IMR-90 (cell line): ENCODE measurements at places on chromosomes 2 and 18. TPM values are rescaled to one million over a fixed set of nuclear protein-coding genes. Genes with fewer than 3 reads are reported as not detected.
A peak's percentile ranks its signal among the peaks of the same experiment; 100 is the strongest.

DNA sequence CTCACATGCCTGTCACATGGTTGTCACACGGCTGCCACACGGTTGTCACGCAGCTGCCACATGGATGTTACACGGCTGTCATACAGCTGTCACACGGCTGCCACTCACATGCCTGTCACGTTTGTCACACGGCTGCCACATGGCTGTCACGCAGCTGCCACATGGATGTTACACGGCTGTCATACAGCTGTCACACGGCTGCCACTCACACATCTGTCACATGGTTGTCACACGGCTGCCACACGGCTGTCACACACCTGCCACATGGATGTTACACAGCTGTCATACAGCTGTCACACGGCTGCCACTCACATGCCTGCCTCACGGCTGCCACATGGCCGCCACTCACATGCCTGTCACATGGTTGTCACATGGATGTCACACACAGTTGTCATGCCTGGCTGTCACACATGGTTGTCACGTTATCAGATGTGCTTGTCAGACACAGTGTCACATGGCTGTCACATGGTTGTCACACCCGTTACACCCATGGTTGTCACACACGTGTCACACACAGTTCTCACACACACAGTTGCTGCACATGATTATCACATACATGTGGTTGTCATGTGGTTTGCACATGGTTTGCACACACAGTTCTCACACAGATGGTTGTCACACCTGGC lies 19.4 kb downstream of the KCNG2 start:
- peaks cover 2% of the 10 kb centered on the region; the same call in 1 of the 2 replicates for H3K4me1 ChIP-seq
- peaks cover 11% of the 10 kb centered on the region for H3K27me3 ChIP-seq
- no peak overlapping the region for H3K27ac ChIP-seq
- no peak overlapping the region for H3K4me3 ChIP-seq
- H3K36me3 ChIP-seq: no peaks in the 10 kb centered on the region

Gene SATB2
- 8.4 and 9.2 TPM in 2 replicates for total RNA-seq

DNA sequence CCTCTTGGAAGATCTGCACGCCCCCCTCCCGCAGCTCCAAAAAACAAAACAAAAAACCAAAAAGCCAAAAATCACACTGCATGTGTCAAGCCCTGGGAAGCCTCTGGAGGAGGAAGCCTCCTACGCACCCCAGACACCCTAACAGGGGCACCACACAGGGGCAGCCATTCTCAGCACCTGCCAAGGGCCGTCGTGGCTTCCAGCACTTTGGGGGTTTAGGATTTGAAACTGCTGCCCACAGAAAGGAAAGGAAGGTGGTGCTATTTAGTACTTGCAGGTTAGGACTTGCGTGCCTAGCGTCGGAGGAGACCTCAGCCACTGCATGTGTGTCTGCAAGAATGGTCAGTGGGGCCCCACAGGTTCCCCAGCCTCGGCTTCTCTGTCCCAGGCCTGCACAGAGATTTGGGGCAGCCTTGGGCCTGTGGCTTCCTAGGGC lies 419 bp upstream of the GPR55 start:
- H3K36me3 ChIP-seq: no peaks in the 10 kb centered on the region
- H3K4me3 ChIP-seq: no peak overlapping the region
- peaks cover 41% of the 10 kb centered on the region for H3K27me3 ChIP-seq
- DNase-seq: no peak

DNA sequence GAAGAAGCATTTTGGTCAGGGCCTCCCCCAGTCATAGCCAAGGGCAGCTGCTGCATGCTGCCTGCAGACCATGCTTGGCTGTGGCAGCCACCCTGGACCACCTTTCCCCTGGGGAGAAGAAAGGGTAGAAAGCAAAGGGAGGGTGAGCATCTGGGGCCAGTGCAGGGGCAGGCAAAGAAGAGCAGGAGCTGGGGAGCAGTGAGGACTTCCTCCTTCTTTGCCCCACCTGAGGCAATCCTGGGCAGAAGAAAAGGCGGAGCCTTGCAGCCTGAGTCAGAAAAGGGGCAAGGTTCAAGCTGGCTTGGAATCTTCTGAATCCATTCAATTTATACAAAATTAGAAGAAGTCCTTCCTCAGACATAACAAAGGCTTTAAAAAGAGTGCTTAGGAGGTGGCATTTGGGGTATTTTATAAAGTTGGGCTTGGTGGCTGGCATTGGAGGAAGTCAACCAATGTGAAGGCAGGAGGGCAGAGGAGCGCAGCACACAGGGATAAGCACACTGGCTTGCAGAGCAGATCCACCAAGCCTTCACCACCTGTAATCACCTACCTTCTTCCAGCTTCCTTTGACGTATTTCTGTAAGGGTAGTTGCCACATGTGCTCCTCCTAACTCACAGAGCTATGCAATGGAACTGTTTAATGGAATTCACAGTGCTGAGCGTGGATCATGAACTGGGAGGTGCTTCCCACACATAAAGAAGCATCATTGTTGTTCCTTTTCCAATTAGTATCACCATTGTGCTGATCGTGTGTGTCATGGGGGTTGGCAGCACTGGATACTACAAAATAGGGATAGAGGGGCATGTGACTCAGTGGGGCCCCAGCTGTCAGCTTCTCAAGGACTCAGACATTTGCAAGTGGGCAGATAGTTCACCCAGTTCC lies 154.4 kb upstream of the EPAS1 start:
- H3K4me1 ChIP-seq: peaks cover 12% of the 10 kb centered on the region
- no peak overlapping the region for H3K4me3 ChIP-seq
- H3K27me3 ChIP-seq: no peaks in the 10 kb centered on the region

Gene TEKT4
- not detected in 2 replicates for total RNA-seq

DNA sequence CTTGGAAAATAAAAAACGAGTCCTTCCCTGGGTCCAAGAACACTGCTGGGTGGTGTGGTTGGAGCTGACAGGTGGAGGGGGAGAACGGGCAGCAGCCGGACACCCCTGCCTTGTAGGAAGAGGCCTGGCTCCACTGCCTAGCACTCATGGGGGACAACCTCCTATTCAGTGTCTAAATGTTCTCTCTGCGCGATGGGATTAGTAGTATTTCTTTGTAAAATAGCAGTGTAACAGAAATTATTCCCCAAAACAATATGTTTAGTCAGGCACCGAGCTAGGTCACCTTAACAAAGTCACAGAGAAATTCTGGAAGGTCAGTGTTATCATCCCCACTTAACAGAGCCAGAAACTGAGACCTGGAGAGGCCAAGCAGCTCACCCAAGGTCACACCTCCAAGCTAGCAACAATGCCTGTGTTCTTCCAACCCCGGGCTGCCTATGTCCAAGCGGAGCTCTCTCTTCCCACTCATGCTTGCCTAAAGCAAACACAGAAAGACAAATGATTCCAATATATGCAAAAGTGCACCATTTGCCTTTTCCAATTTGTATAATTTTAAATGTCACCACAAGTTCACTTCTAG lies 68.0 kb downstream of the STEAP3 start:
- H3K4me3 ChIP-seq: no peak overlapping the region
- DNase-seq: no peak
- no peaks in the 10 kb centered on the region for H3K36me3 ChIP-seq
- H3K27me3 ChIP-seq: no peaks in the 10 kb centered on the region; the same call in 1 of the 2 replicates
- no peaks in the 10 kb centered on the region for H3K4me1 ChIP-seq

DNA sequence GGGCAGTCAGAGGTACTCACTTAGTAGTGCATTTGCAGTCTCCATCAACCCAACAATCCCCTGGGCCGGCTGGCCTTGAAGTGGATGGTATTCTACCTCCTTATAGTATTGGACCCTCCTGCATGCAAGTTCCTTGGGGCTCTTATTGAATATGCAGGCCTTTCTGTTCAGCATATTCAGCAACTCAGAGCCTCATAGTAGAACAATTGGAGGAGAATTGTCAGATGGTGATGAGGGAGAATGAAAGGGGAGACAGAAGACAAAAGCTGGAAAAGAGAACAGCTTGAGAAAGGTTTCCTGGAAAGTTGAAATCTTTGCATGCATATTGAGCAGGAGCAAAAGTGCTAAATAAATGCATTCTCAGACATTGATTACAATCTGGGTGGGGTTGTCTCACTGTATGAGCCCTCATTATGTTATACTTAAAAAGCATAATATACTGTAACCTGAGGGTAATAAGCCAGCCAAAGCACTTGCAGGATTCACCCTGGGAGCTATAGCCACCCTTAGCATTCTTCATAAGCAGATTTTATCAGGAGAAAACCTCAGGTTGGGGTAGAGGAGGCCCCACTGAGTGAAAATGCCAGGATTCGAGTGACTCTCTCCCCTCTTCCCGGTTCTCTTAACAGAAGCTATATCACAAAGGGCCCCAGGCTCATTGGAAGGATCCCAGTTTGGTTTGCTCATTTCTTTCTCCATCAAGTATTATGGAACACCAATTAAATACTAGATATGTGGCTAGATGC lies 178.1 kb downstream of the MSH2 start:
- DNase-seq: no peak
- no peak overlapping the region for H3K27ac ChIP-seq
- peaks cover 2% of the 10 kb centered on the region; the same call in 1 of the 2 replicates for H3K27me3 ChIP-seq
- no peak overlapping the region for H3K4me3 ChIP-seq
- no peaks in the 10 kb centered on the region for H3K36me3 ChIP-seq

Gene ATG9A
- total RNA-seq: 27.8 and 35.1 TPM in 2 replicates

Gene TSPYL6
- total RNA-seq: not detected in 2 replicates

Gene TTN
- 0.18 and 0.83 TPM in 2 replicates for total RNA-seq

- H3K27me3 ChIP-seq: peaks cover 22% of the 10 kb centered on the region
- H3K27ac ChIP-seq: no peak overlapping the region
These were observed 634 bp upstream of the CNDP1 start for GRCh38 chr18:74533666-74534065.

DNA sequence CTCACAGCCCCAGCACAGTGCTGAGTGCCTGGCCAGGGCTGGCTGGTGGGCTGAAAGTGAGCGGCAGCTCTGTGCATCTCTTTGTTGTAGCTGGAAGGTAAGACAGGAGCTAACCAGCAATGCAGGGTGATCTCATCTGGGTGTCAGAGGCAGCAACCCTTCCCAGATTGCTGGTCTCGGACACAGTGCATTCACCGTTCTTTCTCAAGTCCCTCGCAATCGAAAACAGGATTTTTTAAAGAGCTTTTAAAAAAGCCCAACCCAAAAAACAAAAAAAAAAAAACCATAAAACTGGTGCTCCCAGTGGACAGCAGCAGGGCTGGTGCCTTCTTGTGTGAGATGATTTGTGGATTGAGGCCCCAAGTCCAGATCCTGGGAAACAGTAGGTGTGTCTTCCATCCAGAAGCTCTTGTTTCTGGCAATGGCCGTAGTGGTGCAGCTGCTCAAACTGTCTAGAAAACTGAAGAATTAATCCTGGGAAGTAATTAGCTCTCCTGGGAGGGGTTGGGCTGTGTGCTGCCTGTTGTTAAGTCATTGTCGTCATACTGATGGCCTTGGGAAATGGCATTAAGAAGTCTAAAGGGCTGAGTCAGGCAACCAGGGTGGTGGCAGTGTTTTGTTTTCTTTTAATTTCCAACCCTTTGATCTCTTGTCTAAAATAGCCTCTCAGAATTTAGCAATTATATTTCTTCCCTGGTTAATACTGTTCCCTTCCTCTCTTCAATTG lies 156.7 kb downstream of the KLHL29 start:
- no peak for DNase-seq
- H3K4me3 ChIP-seq: no peak overlapping the region
- H3K27me3 ChIP-seq: no peaks in the 10 kb centered on the region
- no peaks in the 10 kb centered on the region for H3K36me3 ChIP-seq

DNA sequence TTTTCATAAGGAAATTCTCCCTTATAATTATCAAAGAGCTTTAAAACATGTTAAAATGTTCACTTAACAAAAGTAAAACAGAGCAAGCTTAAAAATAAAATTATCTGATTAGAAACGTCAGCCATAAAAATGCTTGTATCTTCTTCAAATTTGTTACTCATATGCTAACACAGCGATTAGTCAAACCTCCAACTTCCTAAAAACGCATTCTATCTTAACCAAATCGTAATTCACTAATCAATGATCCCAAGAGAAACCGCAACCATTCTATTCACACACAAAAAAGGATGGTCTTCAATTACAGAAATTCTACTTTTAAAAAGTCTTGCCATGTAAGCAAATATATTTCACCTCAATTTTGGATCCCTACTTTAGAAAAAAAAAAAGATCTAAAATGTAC lies 1.9 kb downstream of the STK17B start:
- no peaks in the 10 kb centered on the region for H3K36me3 ChIP-seq
- peak overlapping the region; percentile 67 for H3K4me3 ChIP-seq
- peaks cover 7% of the 10 kb centered on the region for H3K4me1 ChIP-seq
- DNase-seq: no peak
- no peaks in the 10 kb centered on the region for H3K27me3 ChIP-seq

Gene GKN2
- not detected in 2 replicates for total RNA-seq

DNA sequence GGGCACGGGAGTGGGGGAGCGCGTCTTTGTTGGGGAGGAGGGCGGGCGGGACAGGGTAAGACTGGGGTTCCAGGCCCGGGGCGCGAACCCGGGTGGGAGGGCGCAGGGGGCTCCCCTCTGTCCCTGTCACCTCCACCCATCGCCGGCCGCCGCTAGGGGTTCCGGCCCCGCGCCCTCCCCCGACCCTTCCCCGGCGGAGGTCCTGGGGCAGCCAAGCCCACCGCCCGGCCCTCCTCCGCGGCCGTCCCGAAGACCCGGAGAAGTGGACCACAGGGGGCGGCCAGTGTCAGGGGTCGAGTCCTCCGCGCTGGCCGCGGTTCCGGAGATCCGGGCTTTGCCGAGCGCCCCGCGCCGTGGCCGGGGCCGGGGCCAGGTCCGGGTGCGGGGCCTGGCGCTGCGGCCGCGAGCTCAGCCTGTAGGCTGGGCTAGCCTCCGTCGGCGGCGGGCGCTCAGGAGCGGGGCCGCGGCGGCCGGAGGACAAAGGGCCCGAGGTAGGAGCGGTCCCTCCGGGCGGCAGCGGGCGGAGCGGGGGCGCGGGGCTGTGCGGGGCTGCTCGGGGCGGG lies 16.6 kb upstream of the E2F6 start:
- no peak overlapping the region for H3K27ac ChIP-seq
- no peaks in the 10 kb centered on the region for H3K36me3 ChIP-seq
- peak overlapping the region; percentile 43; the same call in 1 of the 2 replicates for H3K4me3 ChIP-seq
- peaks cover 63% of the 10 kb centered on the region for H3K27me3 ChIP-seq
- peaks cover 3% of the 10 kb centered on the region; the same call in 1 of the 2 replicates for H3K4me1 ChIP-seq
- no peak for DNase-seq

DNA sequence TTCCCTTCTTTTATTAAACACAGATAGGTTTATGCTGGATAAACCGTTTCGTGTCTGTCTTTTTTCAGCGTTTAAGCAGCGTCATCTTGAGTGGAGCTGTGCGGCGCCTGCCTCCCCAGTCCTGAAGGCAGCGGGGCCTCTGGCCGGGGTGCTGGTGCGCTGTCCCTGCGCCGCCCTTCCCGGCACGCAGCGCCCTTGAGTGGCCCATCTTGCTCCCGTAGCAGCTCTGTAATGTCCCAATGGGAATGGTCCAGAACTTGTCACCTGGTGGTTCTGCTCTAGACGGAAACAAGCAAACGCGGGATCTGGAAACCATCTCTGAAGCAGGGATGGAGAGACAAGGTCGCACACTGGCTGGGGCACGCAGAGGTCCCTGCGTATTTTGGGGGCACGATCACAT lies 24.5 kb downstream of the PRELID3A start:
- H3K36me3 ChIP-seq: peaks cover 23% of the 10 kb centered on the region
- H3K4me1 ChIP-seq: no peaks in the 10 kb centered on the region
- no peaks in the 10 kb centered on the region for H3K27me3 ChIP-seq
- no peak for DNase-seq
- no peak overlapping the region for H3K4me3 ChIP-seq

GRCh38 chr2:187434342-187434785 lies 13.7 kb downstream of the CALCRL start:
- H3K27me3 ChIP-seq: no peaks in the 10 kb centered on the region
- no peak overlapping the region for H3K4me3 ChIP-seq
- peaks cover 2% of the 10 kb centered on the region for H3K4me1 ChIP-seq
- DNase-seq: peak; percentile 34

GRCh38 chr18:65750389-65751154 lies at the start of gene CDH7:
CDH7 (plus strand) TSS chr18:65751012; CDS start chr18:65762843, 11,831 bp downstream.
- H3K36me3 ChIP-seq: no peaks in the 10 kb centered on the region
- H3K4me1 ChIP-seq: no peaks in the 10 kb centered on the region
- H3K27me3 ChIP-seq: no peaks in the 10 kb centered on the region
- no peak within 1 kb of the TSS for H3K4me3 ChIP-seq
- no peak for DNase-seq
- no peak within 1 kb of the TSS for H3K27ac ChIP-seq
